ENCODE measurements at places on chromosomes 4 and X.

DNA sequence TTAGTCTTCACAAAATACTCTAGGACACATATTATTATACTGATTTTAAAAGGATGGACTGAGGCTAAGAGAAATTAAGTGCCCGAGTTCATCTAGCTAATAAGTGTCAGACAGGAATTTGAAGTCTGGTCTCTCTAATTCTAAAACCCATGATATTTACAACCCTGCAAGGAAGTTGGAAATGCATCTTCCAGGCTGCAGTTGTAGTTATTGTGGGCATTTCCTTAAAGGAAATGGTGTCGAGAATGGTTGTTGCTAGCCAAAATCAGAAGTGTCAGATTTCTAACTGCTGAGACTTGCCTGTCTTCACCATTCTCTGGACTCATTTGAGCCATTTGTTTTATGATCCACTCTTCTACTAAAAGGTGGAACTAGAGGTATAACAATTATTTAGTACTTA is 82.5 kb downstream of the FAT4 start:
- DNase-seq: no peak

GRCh38 chr4:186726426-186727168 is 2.9 kb upstream of the FAT1 start:
- DNase-seq: no peak

DNA sequence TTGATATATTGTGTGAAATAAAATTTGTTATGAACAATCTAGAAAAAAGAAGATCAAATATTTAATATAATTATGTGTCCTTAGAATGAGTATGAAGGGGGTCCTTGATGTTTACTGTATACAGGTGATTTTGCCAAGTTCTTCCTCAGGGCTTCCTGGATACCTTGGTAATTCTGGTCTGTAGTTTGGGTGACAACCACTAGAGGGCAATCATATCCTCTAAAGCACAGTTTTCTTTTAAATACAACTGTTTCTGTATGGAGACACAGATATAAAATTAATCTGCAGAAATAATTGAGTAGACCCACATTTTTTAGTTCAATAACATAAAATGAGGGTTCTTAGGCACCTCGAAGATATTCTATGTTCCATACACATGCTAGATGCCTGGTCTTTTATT is 157.7 kb downstream of the SPANXN1 start:
- DNase-seq: peak; percentile 1

DNA sequence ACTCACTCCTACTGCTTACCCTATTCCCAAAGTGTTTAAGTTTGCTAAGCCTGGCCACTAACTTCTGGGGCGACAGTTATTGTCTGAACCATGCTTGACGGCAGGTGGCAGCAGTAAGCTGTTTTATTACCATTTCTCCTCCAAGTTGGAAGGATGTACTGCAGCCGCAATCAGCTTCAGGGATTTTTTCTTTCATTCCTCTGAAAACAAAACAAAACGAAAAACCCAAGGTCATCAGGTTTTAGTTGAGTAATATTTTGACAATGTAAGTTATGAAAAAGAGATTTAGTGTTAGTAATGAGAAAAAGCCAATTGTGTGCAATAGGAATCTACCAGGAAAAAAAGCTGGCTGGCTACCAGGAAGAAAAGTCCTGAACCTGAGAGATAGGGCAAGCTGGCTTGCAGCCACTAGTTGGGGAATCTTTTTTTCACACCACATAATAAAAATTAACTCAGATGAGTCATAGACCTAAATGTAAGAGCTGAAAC is 13.2 kb upstream of the RAB9B start:
- peak; percentile 31 for DNase-seq

GRCh38 chr4:161680146-161680545 is 483.7 kb downstream of the FSTL5 start:
- no peak for DNase-seq
